ENCODE measurements at places on chromosomes 2 and 18.

DNA sequence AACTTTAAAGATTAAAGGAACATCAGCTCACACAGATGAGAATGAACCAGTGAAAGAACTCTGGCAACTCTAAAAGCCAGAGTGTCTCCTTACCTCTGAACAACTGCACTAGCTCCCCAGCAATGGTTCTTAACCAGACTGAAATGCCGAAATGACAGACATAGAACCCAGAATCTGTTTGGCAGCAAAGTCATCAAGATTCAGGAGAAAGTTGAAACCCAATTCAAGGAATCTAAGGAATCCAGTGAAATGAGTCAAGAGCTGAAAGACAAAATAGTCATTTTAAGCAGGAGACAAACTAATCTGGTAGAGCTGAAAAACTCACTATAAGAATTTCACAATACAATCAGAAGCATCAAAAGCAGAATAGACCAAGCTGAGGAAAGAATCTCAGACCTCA lies 72.0 kb downstream of the STRADB start:
- no peak for DNase-seq

GRCh38 chr2:198279026-198279425 lies 474.6 kb downstream of the PLCL1 start:
- no peak for DNase-seq

GRCh38 chr2:73952499-73953446 lies 26.1 kb downstream of the DGUOK start:
- DNase-seq = no peak

DNA sequence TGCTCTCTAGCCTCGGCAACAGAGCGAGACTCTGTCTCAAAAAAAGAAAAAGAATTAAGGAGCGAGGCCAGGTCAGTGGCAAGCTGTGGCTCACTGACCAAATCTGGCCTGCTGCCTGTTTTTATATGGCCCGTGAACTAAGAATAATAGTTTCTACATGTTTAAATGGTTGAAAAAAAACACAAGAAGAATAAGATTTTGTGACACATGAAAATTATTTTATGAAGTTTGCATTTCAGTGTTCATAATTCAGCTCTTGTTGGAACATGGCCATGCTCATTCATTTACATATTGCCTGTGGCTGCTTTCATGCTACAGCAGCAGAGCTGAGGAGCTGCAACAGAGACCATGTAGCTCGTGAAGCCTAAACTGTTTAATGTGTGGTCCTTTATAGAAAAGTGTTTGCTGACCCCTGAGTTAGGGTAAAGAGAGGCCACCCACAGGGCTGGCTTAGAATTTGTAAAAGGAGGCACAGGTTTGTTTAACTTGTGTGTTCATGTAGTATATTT lies 59.5 kb downstream of the MFSD6 start:
- no peak for DNase-seq

GRCh38 chr2:215985257-215985656 lies 28.1 kb downstream of the MREG start:
- no peak for DNase-seq

- no peak for DNase-seq
These were observed 28.4 kb upstream of the GPC1 start for GRCh38 chr2:240407090-240407489.

- no peak for DNase-seq
These were observed 198.6 kb downstream of the CAMKMT start for GRCh38 chr2:44560352-44560751.

DNA sequence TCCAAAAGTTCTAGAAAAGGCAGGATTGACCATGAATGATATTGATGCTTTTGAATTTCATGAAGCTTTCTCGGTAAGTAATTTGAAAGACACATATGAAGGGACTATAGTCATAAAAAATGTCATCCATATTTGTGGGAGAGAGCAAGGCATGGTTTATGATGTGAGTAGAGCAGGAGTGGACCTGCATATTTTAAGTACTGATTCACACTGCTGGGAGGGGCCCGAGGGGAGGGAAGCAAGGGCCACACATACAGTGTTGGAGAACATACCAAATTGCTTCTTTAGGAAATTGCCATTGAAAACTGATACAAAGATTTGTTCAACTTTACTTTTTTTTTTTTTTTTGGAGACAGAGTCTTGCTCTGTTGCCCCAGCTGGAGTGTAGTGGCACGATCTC lies 39.4 kb downstream of the HADHB start:
- DNase-seq = no peak

GRCh38 chr2:120763508-120763907 lies 27.8 kb downstream of the GLI2 start:
- no peak for DNase-seq

- no peak for DNase-seq
These were observed 2.1 kb upstream of the VWA3B start for GRCh38 chr2:98084869-98085238.

DNA sequence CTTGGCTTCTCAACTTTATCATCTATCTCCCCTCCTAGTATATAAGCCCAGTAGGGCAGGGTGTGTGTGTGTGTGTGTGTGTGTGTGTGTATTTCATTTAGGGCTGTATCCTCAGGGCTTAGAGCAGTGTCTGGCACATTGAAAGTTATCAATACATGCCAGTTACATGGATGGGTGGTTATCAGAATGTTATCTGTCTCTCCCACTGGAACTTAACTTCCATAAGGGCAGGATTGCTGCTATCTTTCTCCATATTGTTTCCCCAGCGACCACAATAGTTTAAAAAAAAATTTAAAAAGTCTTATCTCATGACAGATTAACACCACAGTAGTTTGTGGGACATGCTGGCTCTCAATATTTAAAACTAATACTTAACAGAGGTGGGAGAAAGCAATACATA lies 488.9 kb downstream of the PLCL1 start:
- DNase-seq = no peak

GRCh38 chr2:193103064-193103463 lies 908.3 kb upstream of the TMEFF2 start:
- no peak for DNase-seq

- no peak for DNase-seq
These were observed 75.0 kb downstream of the OSBPL1A start for GRCh38 chr18:24322584-24323136.

- no peak for DNase-seq
These were observed 14.7 kb upstream of the FZD7 start for GRCh38 chr2:202018950-202019349.

DNA sequence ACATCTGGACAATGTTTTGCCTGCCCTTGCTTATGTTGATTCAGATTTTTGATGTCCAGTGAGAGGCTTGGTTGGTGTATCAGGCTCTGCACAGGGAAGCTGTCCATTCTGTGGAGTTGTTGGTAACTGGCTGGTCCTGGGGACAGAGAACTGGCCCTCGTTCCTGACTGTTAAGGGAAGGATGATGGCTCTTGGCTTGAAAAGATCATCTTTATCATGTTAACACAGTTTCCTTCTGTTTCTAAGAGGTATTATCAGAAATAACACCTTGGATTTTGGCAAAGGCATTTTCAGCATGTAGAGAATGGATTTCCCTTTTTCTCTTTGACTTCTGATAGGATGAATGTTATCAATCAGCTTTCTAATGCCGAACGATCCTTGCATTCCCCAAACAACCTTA lies 19.3 kb downstream of the STK25 start:
- DNase-seq = no peak

GRCh38 chr2:48482313-48482712 lies 47.6 kb upstream of the STON1 start:
- no peak for DNase-seq

GRCh38 chr2:236976266-236977062 lies 109.2 kb upstream of the COPS8 start:
- DNase-seq = no peak

Measured in smooth muscle cell of the brain vasculature (primary cell).